ENCODE measurements at places on chromosomes 12 and 14.

DNA sequence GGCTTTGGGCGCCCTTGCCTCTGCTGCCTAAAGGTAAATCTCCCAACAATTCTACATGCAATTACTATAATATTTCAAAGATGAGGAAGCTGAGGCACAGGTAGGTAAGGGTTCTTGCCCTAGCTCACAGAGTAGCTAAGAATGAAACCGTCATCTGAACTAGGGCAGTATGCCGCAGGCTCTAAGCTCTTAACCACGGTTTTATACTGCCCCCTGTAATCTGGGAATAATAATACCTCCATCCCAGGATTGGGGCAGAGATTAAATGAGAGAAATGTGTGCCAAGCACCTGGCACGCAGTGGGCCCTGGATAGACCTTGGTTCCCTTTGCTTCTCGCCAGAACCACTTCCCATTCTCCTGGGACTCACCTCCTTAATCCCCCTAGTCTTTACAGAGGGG lies 1.5 kb upstream of the HRK start:
- no peak for DNase-seq

DNA sequence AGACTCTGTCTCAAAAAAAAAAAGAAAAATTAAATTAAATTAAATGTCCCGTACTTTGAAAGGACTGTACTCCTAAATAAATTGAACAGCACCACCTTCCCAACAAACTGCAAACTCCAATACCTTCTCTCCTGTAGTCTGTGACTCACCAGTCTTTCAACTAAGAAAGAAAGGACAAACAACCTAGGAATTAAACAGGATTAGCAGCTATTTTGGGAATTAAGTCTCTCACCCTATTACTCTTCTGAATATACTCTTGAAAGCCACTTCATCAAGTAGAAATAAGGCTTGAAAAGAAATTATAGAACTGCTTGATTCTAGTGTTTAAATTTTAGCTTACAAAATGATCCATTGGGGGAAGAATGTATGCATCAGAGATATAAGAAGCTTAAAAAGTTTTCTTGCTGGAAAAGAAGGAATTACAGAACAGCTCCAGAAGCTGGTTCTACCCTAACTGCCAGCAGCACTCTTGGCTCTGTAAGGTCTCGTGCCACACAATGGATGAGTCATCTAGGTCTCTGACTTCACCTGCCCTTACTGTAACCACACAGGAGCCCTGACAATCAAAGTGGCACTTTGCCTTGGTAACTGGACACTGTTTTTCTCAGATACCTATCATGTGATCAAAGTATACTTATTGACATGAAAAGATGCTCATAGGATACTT lies 57.0 kb upstream of the CERS5 start:
- DNase-seq: peak; percentile 48

- DNase-seq: no peak
Observed at GRCh38 chr12:116423094-116423493, 136.1 kb upstream of the MAP1LC3B2 start.

- no peak for DNase-seq
Observed at GRCh38 chr12:50087995-50088394, 2.9 kb downstream of the SMARCD1 start.

DNA sequence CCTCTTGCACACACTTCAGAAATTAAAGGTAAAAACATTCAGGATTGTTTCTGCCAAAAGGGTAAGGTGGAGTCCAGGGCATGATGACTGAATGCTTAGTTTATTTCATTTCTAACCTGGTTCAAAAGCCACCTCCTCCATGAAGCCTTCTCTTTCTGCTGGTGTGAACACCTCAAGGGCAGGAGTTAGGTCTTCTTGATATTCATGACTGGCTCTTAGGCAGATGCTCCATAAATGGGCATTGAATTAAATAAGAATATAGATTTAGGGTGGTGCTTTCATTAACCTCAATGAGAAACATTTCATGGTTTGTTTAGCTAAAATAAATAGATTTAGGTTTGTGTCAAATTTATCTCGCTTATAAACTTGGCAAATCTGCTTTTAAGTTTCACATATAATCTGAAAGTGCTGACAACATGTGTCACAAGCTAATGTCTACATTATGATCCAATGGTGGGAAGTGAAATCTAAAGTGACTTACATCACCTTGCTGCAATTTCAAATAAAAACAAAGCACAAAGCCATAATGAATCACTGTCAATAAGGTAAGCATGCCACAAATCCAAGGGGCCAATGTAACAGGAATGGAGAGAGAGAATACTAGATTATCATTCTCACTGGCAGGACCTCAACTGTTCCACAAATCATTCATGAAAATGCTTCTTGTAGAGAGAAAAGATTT lies 72.7 kb upstream of the GRIP1 start:
- no peak for DNase-seq

All from adrenal gland (tissue), 19 donors.